ENCODE measurements at places on chromosomes 12 and 14.

DNA sequence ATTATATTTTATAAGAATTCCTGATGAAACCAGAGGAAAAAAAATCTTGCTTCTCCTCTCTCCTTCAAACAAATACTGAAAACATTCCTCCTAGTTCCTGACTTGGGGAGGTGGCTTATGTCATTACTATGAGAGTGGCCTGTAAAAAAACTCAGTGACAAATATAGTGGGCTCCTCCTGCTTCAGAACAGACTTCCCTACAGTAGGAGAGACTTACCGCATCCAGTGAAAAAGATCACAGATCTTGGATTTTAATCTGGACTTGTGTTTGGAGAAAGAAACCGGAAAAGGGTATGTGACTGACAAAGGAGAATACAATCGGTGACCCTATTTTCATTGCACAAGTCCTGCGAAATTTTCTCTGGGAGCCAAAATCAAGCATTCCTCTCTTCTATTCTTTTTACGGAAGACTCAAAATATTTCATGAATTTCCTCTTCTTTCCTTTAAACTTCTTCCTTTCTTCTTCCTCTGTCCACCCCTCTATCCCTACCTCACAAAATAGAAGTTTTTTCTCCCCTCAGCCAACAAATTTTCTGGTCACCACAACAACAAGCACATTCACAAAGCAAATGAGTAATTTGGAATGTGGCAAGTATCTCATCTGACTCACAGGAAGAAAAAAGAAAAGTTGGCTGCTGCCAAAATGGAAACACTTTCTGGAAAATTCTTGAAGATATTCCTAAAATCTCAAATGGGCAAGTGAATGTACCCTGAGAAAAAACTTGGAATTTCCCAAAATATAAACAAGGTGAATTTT is 185.1 kb upstream of the CDKN3 start:
- no peak for DNase-seq

DNA sequence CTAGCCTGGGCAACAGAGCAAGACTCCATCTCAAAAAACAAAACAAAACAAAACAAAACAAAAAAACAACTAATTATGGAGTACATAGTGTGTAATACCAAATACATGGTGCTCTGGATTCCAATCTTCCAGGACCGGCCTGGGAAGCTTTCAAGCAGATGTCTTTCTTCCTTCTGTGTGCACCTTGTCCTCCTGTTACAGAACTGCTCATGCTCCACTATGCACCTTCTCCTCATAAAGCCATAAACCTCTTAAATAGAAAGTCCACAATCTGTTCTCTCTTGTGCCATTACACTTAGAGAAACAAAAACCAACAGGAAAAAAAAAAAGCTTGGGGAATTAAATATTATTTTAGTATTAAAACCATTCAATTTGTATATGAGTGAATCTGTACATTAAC is 12.5 kb downstream of the MOK start:
- no peak for DNase-seq

DNA sequence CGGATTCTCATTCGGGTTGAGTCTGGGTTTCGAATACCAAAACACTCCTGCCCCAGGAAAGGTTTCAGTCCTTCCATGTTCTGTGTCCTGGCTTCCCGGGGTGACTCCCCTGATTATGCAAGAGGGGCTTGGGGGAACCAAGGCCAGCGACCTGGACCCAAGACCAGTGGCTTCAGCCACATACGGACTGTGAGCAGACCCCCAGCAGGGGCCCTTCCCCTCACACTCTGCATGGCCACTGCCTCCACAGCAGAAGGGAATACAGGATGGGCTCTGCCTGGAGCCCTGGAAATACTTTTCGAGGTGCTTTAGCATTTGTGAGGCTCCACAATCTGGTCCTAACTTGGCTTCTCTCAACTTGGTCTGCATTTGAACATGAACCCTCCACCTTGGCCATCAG is 19.1 kb downstream of the HDAC7 start:
- DNase-seq: no peak

- DNase-seq: no peak
These were observed 247.8 kb downstream of the MSRB3 start for GRCh38 chr12:65526311-65526710.

DNA sequence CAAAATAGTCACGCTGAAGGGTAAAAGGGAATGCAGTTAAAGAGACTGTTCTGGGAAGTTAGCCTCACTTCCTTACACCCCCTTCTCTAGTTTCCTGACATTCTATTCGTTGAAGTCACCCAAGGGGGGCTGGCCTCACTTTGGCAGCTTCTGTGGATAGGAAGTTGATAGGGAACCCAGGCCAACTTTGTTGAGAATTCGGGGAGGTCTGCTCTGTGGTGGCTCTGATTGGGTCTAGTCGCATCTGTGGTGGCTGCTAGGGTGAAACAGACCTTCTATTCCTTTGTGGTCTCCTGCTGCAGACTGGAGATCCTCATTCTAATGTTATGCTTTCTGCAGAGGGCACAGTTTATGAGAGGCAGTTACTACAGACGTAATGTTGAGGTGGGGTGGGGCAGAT is 28.8 kb upstream of the GZMB start:
- no peak for DNase-seq

- no peak for DNase-seq
These were observed 17.9 kb upstream of the CLEC7A start for GRCh38 chr12:10147714-10148403.

DNA sequence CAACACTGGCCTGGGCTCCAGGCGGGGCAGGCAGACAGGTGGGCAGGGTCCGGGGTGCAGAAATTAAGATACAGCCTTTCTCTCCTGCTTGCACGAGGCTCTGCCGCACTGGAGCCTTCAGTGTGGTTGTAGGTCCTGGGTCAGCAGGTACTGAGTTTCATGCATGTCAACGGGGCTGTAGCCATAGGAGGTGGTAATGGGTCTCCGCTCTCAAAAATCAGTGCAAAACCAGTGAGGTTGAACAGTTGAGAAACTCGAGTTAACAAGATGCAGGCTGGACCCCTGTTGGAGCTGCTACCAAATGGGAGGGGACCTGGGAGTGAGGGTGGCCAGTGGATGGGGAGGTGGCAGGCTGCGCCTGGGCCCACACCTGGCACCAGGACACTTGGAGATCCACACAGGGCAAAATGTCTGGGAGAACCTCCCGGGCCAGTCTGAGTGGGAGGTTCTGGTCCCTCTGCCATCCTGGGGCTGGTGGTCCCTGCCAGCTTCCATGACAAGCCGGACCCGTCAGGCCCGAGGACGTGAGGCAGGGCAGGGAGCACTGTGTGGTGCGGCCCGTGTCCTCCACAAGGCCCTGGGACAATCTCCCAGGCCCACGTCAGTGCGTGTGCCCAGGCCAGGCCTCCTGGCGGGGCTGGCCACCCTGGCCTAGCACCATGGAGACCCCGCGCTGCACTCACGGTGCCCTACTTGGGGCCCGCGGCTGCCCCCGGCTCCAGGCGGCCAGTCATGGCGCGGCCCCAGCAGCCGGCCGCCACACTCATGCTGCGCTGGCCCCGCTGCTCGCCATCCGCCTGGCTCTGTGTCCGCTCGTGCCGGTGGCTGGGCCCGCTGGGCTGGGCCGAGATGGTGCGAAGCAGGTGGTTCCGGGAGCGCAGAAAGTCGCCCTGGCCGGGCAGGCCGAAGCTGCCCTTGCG is 5.1 kb downstream of the ARL6IP4 start:
- no peak for DNase-seq

DNA sequence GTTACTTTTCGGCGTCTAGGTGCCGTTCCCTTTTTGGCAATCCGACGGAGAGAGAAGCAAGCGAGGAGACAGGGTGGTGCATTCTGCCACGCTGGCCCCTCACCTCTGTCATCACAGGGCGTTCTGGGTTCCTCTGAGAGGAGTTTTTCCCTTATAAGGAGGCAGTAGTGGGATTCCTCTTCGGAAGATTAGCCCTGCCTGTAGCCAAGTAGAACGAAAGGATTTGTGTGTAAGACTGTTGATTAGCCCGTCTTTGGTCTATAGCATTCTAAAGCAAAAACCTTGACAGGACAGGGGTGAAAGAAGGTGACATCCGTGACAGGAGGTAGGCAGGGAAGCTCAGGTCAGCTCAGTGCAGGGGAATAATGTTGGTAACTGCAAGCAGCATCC is 9.1 kb upstream of the NEMF start:
- DNase-seq: peak; percentile 43

GRCh38 chr12:128513331-128513730 is 246.4 kb downstream of the TMEM132C start:
- no peak for DNase-seq

DNA sequence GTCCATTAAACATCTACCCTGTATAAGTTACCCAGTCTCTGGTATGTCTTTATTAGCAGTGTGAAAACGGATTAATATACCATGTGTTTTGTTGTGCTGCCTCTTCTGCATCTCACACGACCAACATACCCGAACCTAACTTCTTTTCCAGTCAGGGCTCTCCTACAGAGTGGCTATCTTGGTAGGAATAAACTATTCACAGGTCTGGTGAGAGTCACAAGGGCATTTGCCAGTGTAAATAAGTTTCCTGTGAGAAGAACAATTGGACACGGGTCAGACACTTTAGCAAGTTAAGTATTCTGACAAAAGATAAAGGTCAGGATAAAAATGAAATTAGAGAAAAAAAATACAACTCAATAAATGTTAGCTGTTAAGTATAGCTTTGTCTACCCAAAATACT is 60.9 kb downstream of the MYF5 start:
- no peak for DNase-seq

GRCh38 chr14:95609398-95609990 is 74.6 kb downstream of the GLRX5 start:
- DNase-seq: no peak

- no peak for DNase-seq
These were observed 11.7 kb downstream of the VPS37B start for GRCh38 chr12:122884091-122884826.

DNA sequence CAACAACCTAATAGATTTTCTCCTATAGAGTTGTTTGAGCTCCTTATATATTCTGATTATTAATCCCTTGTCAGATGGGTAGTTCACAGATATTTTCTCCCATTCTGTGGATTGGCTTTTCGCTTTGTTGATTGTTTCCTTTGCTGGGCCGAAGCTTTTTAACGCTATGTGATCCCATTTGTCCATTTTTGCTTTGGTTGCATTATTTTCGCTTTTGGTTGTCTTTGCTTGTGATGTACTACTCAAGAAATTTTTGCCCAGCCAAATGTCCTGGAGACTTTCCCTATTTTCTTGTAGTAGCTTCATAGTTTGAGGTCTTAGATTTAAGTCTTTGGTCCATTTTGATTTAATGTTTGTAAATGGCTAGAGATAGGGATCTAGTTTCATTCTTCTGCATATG is 258.4 kb upstream of the FAR2 start:
- no peak for DNase-seq

- DNase-seq: no peak
These were observed 52.4 kb downstream of the CLMN start for GRCh38 chr14:95267306-95267705.

- DNase-seq: no peak
These were observed 14.6 kb upstream of the DNAL1 start for GRCh38 chr14:73630009-73630780.

- DNase-seq: no peak
These were observed 85.0 kb downstream of the CRADD start for GRCh38 chr12:93762059-93762719.

DNA sequence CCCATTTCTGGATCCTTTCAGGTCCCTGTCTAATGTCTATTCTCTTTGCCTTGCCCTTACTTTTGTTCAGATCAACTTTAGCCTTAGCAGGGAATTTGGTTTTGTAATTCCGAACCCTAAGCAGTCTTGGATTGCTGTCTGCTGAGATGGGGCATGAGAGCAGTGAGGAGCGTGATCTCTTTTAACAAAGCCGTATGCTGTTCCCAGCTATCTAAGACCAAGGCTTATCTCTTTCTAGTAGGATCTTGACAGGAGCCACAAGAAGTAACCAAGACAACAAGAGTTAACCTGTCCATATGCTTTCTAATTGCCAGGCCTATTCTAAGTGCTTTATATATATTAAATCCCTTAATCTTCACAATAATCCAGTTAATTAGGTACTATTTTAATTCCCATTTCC is 4.5 kb upstream of the DHRS7 start:
- no peak for DNase-seq

DNA sequence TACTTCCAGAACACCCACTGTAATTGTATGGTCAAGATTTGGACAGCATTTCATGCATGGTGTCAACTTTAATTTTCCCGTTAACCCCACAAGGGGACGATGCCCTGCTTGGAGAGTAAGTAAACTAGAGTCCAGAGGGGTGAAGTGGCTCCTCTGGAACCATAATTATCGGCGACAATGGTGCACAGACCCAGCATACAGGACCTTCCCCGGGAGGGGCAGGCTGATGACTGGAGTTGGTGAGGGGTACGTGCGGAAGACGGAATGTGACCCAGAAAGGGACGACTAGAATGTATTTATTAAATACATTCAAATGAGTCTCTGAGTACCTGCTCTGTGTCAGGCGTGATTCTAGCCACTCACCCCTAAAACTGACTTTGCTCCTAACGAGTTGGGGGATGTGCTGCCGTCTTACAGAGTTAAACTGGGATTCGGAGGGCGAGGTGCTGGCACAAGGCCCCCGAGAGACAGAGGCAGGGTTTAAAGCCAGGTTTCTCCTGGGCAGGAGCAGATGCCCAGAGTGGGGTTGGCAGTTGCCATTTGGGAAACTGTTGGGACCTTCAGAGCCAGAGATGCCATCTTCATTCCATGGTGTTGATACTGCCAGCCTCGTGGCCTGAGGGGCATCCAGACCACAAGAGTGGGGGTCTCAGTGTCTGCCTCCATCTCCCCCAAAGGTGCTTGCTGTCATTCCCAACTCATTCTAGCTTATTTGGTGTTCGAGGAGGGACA is 10.9 kb downstream of the RTL1 start:
- no peak for DNase-seq

GRCh38 chr14:63344336-63344735 is 25.6 kb upstream of the GPHB5 start:
- DNase-seq: no peak

- DNase-seq: no peak
These were observed 138.0 kb downstream of the AACS start for GRCh38 chr12:125203145-125203765.

GRCh38 chr14:33307691-33308251 is 369.1 kb downstream of the NPAS3 start:
- DNase-seq: no peak

DNA sequence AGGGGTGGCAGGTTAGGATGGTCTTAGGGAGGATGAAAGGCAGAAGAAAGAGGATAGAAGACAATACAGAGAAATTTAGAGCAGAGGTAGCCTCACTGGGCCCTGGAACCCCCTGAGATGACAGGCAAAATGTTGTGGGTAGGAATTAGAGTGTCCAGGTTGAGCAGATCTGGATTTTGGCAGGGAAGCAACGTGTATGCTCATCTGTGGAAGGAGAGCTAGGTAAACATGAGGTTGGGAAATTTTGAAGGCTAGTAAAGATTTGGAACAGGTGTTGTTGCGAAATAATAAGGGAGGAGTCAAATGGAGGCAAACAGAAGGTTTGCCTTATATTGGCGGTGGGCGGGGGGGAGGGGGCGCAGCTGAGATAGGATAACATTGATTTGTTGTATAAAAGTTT is 5.3 kb downstream of the HSD17B6 start:
- no peak for DNase-seq
